ENCODE measurements at places on chromosomes 1 and 21.
A peak's percentile ranks its signal among the peaks of the same experiment; 100 is the strongest.

- no peak for DNase-seq
Observed at GRCh38 chr1:64197076-64197475, 6.3 kb upstream of the UBE2U start.

- DNase-seq, result no peak
Observed at GRCh38 chr1:60173006-60173405, 99.4 kb upstream of the C1orf87 start.

GRCh38 chr1:169959686-169960085, 66.0 kb upstream of the SCYL3 start:
- no peak for DNase-seq

DNA sequence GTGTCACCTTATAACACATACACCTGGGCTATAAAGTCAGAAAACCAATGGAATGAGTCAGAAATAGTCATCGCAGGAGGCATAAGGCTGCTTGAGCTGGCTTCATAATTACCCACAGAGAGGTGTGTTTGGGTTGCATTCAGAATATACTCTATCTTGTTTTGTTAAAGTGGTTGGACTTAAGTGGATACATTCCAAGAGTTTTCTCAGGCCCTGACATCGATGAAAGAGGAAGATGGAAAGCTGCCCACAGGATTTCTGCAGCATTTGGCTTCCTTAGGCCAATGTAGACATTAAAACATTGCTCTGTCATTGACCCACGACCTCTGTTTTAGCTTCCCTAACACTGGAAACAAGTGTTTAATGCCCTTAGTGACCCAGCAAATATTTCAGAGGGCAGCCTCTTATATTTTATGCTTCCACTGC, 18.6 kb upstream of the BCL10 start:
- no peak for DNase-seq

GRCh38 chr1:76865696-76866286, 1.5 kb upstream of the ST6GALNAC5 start:
- no peak for DNase-seq

DNA sequence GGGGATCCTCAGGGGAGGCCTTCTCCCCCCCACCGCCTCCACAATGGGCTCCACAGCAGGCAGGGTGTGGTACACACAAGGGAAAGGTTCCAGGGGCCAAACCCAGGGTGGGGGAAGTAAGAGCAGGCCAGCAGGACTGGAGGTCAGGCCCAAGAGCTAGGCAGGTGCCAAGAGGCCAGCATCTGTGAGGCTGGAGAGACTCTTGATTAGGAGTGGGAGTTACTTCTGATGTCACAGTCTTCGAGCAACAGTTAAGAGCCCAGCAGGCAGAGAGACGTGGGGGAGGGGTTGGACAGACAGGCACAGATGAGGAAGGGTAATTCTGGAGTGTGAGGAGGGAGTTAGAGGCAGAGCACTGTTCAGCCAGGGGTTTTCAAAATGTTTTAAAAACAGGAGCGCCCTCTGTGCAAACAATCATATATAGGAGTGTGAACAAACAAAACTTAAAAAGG, 55.8 kb downstream of the SLC9A1 start:
- no peak for DNase-seq

DNA sequence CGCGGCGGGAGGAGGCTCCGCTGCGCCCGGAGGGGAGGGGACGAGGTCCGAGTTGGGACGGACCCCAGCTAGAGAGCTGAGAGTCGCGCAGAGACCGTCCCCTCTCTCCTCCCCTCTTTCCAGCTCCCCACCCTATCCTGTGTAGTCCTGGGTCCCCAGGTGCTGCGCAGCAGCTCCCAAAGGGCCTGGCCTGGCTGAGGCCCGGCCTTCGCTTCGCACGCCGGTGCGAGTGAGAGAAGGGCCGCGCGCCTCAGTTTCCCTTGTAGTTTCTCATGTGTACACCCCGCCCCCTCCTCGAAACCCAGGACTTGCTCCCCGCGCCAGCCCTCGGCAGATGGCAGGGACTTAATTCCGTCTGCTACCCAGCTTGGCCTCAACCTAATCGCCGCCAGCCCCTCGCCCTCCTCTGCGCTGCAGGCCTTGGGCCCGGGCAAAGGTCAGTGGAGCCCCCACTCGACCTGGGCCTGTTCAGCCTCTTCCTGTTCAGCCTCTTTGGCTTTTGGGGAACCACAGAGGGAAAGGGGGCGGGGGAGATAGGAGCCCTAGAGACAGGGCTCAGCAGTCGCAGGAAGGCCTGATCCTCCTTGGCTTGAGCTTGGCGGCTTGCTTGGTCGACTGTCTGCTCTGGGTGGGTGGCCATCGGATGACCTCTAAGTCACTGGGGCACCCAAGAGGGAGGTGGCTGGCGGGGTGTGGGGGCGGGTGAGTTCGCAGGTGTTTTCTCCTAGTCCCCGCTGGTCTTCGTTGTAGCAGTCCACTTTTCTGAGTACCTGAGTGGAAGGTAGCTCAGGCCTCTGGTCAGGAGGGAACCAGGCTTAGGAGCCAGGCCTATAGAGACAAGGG, 1.0 kb downstream of the ZNF687 start:
- no peak for DNase-seq

DNA sequence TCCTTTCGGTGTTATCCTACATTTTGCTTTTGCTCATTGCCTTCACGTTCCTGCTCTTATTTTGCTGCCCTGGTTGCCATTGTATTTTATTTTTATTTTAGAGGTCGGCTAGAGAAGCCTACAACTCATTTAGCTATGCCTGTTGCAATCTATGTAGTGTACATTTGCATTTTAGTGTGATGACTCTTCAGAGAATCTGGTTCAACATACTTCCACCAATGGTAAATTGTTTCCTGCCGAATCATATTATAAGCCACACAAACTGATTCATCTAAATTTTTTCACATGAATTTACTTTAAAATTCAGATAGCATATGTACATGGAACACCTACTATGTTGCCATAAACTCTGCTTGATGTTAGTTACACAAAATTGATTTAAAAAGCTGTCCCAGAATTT, 1596.9 kb downstream of the PLA2G4A start:
- no peak for DNase-seq

GRCh38 chr1:221632072-221632471, 109.8 kb downstream of the DUSP10 start:
- DNase-seq, result no peak

DNA sequence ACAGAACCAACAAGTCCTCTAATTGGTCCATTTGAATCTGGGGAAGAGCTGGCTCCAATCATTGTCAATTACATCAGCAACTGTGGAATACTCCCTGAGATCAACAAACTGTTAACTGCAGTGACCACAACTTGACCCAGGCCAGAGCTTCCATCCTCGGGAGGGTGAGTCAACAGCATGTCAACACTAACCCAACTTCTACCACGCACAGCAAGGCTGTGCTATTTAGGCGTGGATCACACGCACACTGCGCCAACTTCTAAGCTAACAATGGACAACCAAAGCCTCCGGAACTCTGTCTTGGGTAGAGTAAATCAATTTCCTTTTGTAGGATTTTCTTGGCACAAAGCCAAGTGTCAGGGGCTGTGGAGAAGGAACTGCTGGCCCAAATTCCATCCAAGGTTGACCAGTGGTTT, 30.4 kb downstream of the APP start:
- DNase-seq, result peak; percentile 97

GRCh38 chr1:1421907-1422464, 910 bp upstream of the ANKRD65 start:
- DNase-seq, result no peak

DNA sequence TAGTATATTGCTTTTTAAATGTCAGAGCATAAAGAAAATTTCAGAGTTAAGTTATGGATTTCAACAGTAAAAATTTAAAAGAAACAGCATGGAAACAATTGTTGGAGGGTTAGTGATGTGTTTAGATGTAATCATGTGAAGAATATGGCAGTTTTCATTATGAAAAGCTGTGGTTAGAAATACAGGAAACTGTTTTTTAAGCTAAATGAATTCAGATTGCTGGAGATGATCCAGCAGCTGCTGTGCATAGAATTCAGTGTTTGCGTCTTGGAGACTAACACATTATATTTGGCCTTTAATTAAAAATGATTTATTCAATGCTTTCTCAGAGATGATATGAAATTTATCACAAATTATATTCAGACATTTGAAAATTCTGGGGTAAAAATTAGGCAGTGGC, 273.6 kb upstream of the LRRC7 start:
- no peak for DNase-seq

DNA sequence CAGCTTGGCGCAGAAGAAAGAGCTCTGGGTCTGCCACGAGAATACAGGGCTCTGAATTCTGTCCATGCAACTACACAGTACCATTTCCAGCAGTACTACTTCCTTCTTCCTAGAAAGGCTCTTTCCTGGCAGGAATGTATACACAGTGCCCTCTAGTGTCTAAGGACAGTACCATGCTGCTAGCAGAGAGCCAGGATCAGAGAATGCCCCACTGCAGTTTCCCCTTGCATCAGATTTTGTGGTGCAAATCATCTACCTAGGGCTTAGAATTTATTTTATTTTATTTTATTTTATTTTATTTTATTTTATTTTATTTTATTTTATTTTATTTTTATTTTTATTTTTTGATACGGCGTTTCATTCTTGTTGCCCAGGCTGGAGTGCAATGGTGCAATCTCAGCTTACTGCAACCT, 50.8 kb downstream of the PAX7 start:
- no peak for DNase-seq

GRCh38 chr21:38903690-38904139, 98.0 kb downstream of the ETS2 start:
- DNase-seq, result peak; percentile 84

GRCh38 chr21:42962380-42963007, 11.9 kb upstream of the PKNOX1 start:
- DNase-seq, result no peak

DNA sequence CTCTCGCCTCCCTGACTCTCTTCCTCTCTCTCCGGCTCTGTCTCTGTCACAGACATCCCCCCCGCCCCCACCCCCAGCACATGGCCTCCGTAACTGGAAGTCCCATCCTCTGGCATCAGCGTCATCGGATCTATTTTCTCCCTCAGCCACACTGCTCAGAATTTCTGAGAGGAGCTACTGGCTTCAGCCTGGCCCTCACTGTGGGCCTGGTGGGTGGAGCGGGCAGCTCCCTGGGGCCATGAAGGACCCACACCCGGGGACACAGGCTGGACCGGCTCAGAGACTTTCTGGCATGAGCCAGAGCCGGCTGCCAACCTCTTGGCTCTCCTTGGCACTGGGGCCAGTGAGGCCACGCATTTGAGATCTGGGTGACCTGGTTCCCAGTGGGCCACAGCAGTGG, 61.2 kb upstream of the CASZ1 start:
- no peak for DNase-seq

DNA sequence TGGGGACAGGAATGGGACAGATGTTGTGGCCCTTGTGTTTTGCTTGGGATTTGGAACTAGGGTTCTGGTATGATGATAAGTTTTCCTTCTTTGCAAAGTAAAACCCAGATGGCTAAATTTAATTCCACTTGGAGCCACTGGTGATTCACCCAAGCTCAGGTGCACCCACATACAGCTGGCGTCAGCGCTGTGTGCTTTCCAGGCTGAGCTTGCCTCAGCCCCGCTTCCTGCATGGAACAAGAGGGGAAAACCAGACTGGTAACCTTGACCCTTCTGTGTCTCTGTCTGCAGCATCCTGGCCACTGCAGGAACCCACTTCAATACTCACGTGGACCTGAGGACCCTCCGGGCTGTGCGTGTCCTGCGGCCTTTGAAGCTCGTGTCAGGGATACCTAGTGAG, 94.2 kb downstream of the CACNA1E start:
- DNase-seq, result no peak

GRCh38 chr1:72281637-72282270, 585 bp downstream of the NEGR1 start:
- DNase-seq, result no peak

DNA sequence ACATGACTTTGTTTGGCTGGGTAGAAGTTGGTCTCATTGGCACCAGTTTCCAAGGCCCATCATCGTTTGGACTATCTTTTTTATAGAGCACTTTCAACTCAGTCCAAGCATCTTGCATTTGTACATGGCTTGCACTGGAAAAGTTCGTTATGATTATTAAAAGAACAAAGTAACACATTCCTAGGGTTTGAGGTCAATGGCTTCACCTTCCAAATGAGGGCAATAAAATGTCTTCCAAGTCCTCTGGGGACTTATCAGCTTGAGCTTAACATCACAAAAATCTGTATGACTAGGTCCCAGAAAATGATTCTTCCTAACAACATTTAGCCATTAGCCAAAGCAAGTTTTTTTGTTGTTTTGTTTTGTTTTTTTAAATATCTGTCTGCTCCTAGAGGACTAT, 610.8 kb downstream of the LMO4 start:
- DNase-seq, result no peak

DNA sequence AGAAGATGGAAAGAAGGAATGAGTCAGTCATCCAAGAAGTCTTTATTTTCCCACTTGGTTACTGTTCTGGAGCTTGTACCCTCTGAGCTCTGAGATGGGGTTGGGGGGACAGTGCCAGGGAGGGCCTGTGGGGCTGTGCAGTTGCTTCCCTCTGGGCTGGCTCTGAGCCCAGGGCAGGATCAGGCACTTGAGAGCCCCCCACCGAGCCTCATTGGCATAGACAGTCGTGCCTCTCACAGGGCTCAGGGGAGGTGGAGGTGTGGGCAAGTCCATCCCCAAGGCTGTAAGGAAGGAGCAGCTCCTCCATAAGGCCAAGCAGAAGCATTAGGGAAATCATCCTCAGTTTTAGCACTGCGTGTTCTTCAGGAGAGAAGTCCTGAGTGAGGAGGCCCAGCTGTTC, 2.5 kb upstream of the ARL8A start:
- no peak for DNase-seq

DNA sequence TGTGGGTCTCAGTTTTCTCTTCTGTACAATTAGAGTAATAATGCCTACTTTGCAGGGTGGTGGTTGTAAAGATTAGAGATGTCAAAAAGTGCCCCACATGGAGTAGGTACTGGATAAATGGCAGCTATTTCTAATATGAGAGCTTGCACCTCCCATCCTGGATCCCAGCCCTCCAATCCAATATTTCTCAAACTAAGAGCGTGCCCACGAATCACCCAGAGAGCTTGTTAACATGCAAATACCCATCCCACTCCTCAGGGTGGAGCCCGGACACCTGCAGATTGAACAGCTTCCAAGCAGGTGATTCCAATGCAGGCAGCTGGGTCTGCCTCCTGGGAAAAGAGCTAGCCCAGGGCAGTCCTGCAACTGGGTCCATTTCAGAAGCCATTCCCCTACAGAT, 33.0 kb downstream of the LRRN2 start:
- no peak for DNase-seq

DNA sequence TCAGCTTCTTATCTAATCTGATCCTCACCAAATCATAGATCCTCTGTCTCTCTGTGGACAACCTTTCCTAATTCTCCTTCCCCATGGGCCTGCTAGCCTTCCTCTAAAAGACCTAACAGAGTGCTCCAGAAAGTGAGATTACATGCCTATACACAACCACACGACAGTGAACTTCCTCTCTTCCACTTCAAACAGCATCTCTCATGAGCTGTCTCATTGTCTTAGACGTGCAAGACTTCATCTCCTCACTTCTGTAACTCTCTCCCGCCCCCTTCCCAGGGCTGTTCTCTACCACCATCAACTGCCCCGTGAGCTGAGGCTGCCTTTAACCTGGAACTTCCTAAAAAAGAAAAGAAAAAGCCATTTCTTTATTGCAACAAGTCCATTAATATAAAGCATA, 14.1 kb upstream of the A3GALT2 start:
- DNase-seq, result no peak
